ENCODE measurements at places on chromosomes 12 and 14.

GRCh38 chr12:88300931-88301330 lies 158.8 kb downstream of the TMTC3 start:
- DNase-seq: no peak

DNA sequence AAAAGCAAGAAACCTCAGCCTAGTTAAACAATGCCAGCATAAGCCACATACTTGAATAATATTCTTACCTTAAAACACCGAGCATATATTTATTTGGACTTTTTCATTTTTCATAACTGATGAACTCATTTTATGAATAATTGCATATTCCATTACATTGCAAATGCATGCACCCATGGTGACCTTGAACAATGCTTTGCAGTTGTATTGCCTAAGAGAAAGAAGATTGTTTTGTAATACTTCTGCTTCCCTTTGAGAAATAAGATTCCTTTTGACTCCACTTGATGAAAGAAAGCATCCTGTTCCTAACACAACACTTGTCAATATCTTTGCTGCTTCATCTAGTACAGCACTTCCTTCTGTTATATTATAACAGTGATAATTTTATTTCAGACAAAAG lies 1182.2 kb downstream of the FLRT2 start:
- DNase-seq: no peak

DNA sequence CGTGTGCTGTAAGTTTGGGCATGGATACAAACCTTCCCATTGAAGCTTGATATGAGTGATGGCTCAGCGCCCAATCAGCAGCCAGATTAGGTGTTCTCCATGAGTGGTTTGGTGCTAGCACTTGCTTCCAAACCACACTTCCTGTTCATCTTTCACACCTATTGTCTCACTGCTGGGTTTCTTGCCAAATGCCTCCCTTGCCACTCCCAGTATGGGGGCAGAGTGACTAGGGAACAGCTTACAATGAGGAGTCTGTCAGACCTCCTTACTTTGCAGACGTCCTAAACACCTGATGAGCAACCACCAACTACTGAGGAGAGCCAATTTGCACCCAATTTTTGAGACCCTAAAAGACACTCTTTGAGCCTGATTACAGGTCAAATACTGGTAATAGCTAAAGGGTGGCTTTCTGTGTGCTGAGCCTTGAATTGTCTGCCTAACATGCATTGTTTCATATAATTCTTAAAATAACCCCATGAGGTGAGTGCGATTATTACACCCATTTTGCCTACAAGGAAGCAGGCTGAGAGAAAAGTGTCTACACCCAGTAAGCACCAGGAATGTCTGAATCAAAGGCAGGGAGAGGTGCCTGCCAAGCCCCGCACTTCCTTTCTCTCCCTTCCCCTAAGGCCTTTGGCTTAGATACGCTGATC lies 48.4 kb upstream of the FOS start:
- peak; percentile 49 for DNase-seq

DNA sequence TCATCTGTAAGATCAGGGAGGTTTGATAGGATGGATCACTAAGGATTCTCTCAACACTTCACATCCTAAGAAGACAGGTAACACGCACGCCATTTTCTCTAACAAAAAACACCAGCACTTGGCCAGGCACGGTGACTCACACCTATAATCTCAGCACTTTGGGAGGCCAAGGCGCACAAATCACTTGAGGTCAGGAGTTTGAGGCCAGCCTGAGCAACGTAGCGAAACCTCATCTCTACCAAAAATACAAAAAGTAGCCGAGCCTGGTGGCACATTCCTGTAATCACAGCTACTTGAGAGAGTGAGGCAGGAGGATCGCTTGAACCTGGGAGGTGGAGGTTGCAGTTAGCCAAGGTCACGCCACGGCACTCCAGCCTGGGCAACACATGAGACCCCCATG lies 10.5 kb upstream of the CDK2AP1 start:
- DNase-seq: no peak

GRCh38 chr12:113479216-113479589 lies 7.5 kb upstream of the LHX5 start:
- DNase-seq: no peak

DNA sequence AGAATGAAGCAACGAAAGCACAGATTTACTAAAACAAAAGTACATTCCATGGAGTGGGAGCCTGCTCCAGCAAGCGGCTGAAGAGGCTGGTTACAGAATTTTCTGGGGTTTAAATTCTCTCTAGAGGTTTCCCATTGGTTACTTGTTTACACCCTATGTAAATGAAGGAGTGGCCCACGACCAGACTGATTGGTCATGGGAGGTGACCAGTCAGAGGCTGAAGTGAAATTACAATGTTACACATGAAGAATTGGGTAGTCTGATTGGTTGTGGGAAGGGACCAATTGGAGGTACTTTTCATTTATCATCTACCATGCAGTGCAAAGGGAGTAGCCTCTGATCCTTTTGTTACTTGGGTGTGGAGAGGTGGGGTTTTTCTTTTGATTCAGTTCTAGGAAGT lies 36.2 kb upstream of the APPL2 start:
- no peak for DNase-seq

GRCh38 chr12:59499774-59500173 lies 96.1 kb upstream of the SLC16A7 start:
- DNase-seq: no peak

DNA sequence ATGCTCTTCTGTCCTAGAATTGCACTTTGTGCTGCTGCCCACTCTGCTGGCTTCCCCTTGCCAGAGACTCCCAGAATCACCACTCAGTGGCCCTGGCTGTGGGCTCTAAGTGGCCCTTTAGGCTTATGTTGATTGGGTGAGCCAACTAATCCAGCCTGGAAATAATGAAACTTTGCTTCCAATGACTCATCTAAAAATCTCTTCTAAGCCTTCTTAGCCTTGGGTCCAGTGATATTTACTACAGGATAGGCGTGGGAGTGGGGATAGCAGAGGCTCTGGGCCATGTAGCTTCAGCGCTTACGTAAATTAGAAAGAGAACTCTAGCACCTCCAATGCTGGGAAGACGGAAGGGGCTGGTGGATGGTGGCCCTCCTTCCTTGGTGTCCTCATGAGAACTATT lies 137.9 kb downstream of the TTC8 start:
- DNase-seq: no peak

DNA sequence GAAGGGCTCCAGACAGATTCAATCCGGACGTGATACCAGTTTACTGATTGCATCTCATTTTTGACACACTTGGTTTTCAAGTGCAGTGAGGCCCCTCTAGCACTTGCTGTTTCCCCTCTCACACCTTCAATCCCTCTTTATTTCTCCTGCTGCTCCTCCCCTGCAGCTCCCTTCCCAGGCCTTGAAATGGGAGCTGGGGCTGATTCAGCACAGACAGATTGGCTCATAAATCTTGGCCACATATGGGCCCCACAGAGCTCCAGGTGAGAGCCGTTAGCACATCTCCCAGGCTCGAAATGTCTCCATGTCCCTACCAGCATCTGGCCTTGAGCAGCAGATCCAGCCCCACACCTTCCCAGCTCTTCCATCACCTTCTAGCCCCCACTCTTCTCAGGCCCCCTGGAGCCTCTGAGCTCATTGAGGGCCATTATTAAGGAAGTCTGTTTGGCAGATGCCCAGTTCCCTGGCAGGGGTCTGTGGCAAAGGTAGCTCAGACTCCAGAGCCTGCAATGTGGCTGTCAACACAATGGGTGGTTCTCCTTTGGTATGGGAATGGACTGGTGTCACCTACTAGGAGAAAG lies 220.3 kb upstream of the FKBP4 start:
- DNase-seq: no peak

GRCh38 chr14:104805941-104806624 lies 5.2 kb downstream of the ZBTB42 start:
- no peak for DNase-seq
